CD4-positive, CD25-positive, alpha-beta regulatory T cell (primary cell): ENCODE measurements at places on chromosomes 5 and 9. TPM values are rescaled to one million over a fixed set of nuclear protein-coding genes. Genes with fewer than 3 reads are reported as not detected.

DNA sequence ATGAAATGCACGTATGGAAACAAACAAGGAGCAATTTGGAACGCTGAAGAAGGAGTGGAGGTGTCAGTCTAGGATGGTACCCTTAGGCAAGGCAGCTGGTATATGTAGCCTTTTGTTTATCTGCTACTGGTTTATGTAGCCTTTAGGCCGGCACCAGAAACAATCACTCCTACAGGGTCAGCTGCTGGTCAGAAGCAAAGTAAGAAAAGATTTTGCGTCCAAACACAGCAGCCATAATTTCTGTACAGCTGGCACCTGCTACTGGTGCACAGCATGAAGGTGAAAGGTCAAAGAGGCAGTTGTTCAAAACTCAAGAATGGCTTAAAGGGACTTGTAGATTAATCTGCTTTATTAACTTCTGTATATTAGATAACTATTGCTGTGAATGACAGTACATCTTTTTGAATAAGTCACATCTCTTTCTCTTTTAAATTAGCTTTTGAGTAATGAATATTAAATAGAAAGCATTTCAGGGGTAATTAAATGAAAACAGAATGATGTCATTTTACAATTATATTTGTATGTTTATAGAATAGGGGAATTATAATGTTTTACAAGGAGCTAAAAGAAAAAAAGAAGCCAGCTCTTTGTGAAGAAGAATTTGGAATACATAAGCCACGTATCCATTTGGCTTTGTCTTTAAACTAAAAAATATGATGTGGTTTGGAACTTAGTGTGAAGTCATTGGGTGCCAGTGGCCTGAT is 33.1 kb upstream of the TLX3 start:
- H3K36me3 ChIP-seq = no peaks in the 10 kb centered on the region
- H3K27ac ChIP-seq = no peak overlapping the region
- H3K4me3 ChIP-seq = no peak overlapping the region
- no peak for DNase-seq

DNA sequence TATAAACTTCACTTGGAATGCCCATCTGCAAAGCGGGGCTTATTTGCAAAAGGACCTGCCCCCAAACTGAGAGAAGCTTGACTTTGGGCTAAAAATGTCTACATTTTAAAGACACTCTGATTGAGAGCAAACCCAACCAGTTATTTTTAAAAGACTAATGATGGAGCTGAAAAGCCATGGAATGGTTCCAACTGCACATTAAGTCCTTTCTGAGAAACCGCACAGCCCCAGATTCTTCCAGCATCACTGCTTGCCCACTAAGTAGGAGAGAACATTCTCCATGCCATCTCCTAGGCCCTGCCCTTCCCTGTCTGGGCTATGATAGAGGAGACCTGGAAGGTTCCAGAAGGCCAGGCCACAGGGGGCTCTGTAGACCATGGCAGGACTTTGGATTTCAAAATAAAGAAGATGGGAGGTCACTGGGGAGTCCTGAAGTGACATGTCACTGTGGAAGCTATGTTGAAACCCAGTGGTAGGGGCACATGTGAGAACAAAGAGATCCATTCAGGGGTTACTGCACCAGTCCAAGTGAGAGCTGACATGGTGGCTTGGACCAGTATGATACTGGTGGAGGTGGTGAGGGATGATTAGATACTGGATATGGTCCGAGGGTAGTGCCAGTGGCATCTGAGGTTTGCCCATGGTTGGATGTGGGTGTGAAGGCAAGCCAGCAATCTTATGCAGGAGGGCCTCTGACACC is 179.2 kb downstream of the DAB2IP start:
- H3K36me3 ChIP-seq = no peaks in the 10 kb centered on the region
- H3K4me1 ChIP-seq = no peaks in the 10 kb centered on the region
- H3K27ac ChIP-seq = no peak overlapping the region
- H3K27me3 ChIP-seq = no peaks in the 10 kb centered on the region
- no peak for DNase-seq

DNA sequence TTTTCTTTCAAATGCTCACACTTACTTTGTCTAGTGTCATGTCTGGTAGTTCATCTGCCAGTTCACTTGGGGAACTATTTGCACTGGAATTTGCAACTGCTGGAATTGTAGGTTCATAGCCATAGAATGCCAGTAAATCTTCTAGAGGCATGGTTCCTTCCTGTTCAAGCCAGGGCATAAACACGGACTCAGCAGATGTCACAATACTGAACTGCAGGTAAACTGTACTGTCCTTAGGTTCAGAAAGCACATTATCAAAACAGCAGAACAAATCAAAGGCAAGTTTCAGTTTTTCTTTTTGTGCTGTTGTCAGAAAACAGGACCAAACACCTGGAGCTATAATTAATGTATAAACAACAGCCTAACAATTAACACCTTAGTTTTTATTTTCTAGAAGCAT is 13.1 kb downstream of the MIER3 start:
- H3K27me3 ChIP-seq = no peaks in the 10 kb centered on the region
- H3K4me3 ChIP-seq = no peak overlapping the region
- no peak overlapping the region for H3K27ac ChIP-seq
- H3K36me3 ChIP-seq = peaks cover 84% of the 10 kb centered on the region
- DNase-seq = no peak

- H3K4me3 ChIP-seq = no peak overlapping the region
- peaks cover 21% of the 10 kb centered on the region for H3K27me3 ChIP-seq
- no peak for DNase-seq
- H3K4me1 ChIP-seq = no peaks in the 10 kb centered on the region
- H3K27ac ChIP-seq = no peak overlapping the region
Measured at GRCh38 chr5:146331423-146331822, 7.2 kb upstream of the POU4F3 start.

The CDC25C gene
- total RNA-seq = 0.37 TPM

DNA sequence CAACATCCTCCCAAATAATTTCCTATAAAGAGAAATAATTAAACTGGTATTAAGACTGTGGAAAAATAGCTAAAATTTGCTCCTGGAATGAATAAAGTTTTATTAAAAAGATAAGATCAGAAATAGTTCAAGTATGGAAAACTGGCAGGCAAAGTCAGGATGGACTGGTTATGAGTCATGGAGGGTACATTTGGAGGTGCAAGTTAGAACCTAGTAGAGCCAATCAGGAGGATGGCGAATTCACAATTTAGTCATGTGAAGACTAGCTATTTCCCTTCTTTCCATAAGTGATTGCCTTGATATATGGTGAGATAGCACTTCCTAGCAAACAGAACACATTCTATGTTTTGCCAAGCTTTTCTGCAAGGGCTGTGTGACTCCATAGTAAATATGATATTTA is 1303.5 kb downstream of the EFNA5 start:
- no peak overlapping the region for H3K27ac ChIP-seq
- no peaks in the 10 kb centered on the region for H3K4me1 ChIP-seq
- no peaks in the 10 kb centered on the region for H3K36me3 ChIP-seq
- DNase-seq = no peak
- no peaks in the 10 kb centered on the region for H3K27me3 ChIP-seq
- no peak overlapping the region for H3K4me3 ChIP-seq

The RXRA gene
- 13.6 TPM for total RNA-seq

The CDKN2A gene
- 16.5 TPM for total RNA-seq

The SAXO1 gene
- 0.30 TPM for total RNA-seq

- DNase-seq = no peak
- H3K27me3 ChIP-seq = no peaks in the 10 kb centered on the region
- H3K4me1 ChIP-seq = peaks cover 20% of the 10 kb centered on the region
Measured at GRCh38 chr5:126757713-126758357, 19.1 kb upstream of the LMNB1 start.

- H3K36me3 ChIP-seq = no peaks in the 10 kb centered on the region
- no peak for DNase-seq
- peak overlapping the region; percentile 27 for H3K4me3 ChIP-seq
- no peaks in the 10 kb centered on the region for H3K27me3 ChIP-seq
- peaks cover 59% of the 10 kb centered on the region for H3K4me1 ChIP-seq
Measured at GRCh38 chr5:40386289-40386688, 293.4 kb upstream of the PTGER4 start.

DNA sequence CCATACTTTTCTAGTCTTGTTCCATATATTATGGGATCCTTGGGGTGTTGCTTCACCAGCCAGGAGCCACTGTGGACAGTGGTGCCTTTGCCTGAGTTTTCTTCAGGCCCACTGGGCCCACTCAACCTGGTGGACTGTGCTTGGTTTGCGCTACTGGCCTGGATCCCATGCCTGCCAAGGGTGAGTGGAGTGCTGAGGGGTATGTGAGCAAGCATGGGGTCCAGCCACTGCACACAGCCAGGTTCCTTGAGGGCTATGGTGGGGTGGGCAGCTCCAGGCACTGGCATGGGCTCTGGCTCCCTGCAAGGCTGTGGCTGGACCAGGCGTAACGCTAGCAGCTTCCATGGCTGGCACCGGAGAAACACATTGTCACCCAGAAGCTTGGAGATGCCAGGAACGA is 13.2 kb upstream of the PRR16 start:
- H3K27me3 ChIP-seq = no peaks in the 10 kb centered on the region
- no peak overlapping the region for H3K4me3 ChIP-seq
- H3K27ac ChIP-seq = no peak overlapping the region
- DNase-seq = no peak
- H3K4me1 ChIP-seq = no peaks in the 10 kb centered on the region

The SHB gene
- total RNA-seq = 0.69 TPM

DNA sequence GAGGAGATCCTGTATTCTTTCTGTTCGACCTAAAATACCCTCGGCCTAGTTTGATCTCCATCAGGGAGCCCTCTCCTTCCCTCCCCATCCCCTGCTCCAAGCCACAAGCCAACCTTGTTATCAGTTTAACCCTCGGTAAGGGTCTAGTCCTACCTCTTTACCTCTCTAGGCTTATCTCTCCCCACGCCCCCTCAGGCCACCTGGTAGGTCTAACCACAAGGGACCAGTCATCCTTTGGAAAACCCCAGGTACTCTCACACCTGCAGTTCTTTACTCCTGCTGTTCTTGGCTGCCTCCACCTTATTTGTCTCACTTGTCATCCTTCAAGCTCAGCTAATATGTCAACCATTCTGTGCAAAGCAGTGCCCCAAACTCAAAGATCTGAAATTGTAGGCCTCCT is 78.7 kb downstream of the RAD23B start:
- H3K27ac ChIP-seq = no peak overlapping the region
- H3K4me1 ChIP-seq = no peaks in the 10 kb centered on the region
- H3K36me3 ChIP-seq = no peaks in the 10 kb centered on the region
- no peak overlapping the region for H3K4me3 ChIP-seq

DNA sequence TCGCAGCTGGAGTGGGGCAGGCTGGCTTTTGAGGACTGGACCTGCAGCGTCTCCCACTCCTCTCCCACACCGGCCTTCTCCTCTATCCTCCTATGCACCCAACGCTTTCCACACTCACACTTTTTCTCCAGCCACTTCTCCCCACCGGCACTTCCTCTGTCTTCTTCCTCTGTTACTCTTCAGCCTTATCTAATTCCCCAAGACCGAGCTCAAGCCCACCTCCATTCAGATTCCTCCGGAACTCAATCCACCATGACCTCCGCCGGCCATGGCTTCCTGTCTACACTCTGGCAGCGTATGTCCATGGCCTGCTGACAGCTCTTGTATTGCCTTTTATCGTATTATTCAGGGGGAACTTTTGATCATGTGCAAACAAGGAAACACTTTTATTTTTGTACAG is 545 bp upstream of the OR2V1 start:
- no peak overlapping the region for H3K4me3 ChIP-seq
- peaks cover 3% of the 10 kb centered on the region for H3K27me3 ChIP-seq
- no peaks in the 10 kb centered on the region for H3K4me1 ChIP-seq
- H3K36me3 ChIP-seq = no peaks in the 10 kb centered on the region
- H3K27ac ChIP-seq = no peak overlapping the region

GRCh38 chr9:26781906-26782305 is 110.7 kb downstream of the CAAP1 start:
- DNase-seq = no peak
- no peaks in the 10 kb centered on the region for H3K27me3 ChIP-seq
- no peak overlapping the region for H3K27ac ChIP-seq

GRCh38 chr5:98927242-98927988 is 1.4 kb downstream of the CHD1 start:
- no peaks in the 10 kb centered on the region for H3K27me3 ChIP-seq
- peak; percentile 71 for DNase-seq
- H3K4me3 ChIP-seq = peak overlapping the region; percentile 99
- H3K36me3 ChIP-seq = peaks cover 37% of the 10 kb centered on the region
- H3K27ac ChIP-seq = peak overlapping the region; percentile 100
- peaks cover 59% of the 10 kb centered on the region for H3K4me1 ChIP-seq

The RGS7BP gene
- not detected for total RNA-seq
